ENCODE measurements at places on chromosomes 16 and 17. TPM values are rescaled to one million over a fixed set of nuclear protein-coding genes. Genes with fewer than 3 reads are reported as not detected.

DNA sequence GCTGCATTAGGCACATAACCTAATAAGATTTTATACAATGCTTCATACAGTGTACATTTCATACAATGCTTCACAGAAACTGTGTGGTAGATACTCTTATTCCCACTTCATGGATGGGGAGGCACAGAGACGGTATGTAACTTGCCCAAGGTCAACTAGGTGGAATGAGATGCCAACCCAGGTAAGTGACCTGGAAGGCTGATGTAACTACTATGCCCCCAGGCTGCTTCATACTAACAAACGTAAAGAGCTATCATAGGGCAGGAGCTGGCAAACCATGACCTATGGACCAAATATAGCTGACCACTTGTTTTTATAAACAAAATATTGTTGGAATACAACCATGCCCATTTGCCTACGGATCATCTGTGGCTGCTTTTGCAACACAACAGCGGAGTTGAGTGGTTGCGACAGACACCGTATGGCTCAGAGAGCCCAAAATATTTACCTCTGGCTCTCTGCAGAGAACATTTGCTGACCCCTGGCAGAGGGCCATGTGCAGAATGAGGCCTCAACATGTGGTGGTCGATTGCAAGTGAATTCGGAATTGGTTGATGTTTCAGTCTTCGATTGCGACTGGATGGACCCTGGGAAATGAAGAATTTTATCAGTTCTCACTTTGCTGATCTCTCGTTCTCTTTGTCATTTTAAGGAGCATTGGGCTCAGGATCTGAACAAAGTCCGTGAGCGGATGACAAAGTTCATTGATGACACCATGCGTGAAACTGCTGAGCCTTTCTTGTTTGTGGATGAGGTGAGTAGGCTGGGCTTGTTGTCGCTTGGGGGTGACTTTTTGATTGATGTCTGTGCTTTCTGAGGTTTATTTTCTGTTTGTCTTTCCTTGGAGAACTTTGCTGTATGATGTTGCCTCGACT is 109.7 kb downstream of the PLCG2 start:
- no peak for DNase-seq
- no peak overlapping the region for H3K4me3 ChIP-seq
- no peaks in the 10 kb centered on the region for H3K4me1 ChIP-seq
- H3K27me3 ChIP-seq: no peaks in the 10 kb centered on the region

DNA sequence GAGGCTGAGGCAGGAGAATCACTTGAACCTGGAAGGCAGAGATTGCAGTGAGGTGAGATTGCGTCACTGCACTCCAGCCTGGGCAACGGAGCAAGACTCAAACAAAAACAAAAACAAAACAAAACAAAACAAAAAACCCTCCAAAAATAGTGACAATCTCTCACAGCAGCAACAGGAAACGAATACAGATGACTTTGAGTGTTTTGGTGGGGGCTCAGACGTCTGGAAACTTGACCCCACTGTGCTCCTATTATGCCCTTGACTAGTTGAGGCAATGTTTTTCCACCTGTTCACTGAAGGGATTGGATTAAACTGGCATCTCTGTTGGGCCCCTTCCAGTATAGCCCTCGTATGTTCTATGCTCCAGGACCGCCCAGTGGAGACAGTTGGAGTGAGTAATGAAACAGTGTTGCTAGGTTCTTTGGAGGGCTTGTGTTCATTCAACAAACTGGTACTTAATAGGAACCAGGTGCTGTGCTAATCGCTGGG is 167.0 kb downstream of the UTP18 start:
- peak; percentile 39 for DNase-seq
- H3K27me3 ChIP-seq: no peaks in the 10 kb centered on the region
- H3K27ac ChIP-seq: peak overlapping the region; percentile 88
- peaks cover 48% of the 10 kb centered on the region for H3K4me1 ChIP-seq
- H3K4me3 ChIP-seq: peak overlapping the region; percentile 13
- H3K36me3 ChIP-seq: peaks cover 9% of the 10 kb centered on the region

DNA sequence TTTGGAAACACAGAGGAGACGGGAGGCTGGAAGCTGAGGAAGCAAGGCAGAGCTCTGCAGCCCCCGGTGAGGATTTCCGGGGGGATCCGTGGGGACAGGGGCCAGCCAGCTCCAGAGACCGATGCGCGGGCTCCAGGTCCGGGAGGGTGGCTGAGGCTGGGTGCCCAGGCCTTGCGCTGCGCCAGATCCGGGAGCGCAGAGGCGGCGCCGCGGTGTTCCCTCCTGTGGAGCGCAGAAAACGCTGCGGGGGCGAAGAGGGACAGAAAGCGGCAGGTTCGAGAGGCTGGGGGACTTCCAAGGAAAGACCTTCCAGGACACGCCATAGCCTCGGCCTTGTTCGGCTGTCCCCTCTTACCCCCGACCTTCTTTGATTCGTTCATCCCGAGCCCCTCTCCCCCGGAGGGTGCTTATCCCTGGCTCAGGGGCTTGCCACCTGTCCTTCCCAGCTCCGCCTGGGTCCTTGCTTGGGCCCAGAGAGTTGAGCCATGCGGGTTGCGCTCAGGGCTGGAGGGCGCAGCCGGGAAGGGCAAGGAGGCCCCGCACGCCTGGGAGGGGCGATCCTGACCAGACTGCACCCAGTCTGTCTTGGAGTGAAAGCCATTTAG is 697 bp upstream of the SHISA9 start:
- H3K27ac ChIP-seq: no peak overlapping the region
- H3K27me3 ChIP-seq: peaks cover 72% of the 10 kb centered on the region
- peaks cover 9% of the 10 kb centered on the region for H3K4me1 ChIP-seq
- H3K4me3 ChIP-seq: no peak overlapping the region

DNA sequence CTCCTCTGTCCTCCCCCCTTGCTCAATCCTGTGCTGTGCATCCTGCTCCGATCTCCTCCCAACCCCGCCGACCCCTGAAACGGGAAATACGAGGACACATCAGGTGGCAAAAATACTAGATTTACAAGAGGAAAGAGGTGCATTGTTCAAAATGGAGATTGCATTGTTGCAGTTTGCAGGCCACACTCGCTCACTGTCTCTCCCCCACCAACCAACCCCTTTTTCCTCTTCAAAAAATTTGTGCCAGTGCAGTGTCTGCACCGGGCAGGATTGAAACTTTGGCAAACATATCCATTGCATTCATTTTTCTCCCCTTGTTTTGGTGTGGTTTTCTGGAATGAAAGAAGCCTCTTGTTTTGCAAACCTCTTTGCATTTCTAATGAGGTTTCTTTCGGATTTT is 61.0 kb downstream of the RNF135 start:
- H3K27me3 ChIP-seq: no peaks in the 10 kb centered on the region
- H3K36me3 ChIP-seq: no peaks in the 10 kb centered on the region

DNA sequence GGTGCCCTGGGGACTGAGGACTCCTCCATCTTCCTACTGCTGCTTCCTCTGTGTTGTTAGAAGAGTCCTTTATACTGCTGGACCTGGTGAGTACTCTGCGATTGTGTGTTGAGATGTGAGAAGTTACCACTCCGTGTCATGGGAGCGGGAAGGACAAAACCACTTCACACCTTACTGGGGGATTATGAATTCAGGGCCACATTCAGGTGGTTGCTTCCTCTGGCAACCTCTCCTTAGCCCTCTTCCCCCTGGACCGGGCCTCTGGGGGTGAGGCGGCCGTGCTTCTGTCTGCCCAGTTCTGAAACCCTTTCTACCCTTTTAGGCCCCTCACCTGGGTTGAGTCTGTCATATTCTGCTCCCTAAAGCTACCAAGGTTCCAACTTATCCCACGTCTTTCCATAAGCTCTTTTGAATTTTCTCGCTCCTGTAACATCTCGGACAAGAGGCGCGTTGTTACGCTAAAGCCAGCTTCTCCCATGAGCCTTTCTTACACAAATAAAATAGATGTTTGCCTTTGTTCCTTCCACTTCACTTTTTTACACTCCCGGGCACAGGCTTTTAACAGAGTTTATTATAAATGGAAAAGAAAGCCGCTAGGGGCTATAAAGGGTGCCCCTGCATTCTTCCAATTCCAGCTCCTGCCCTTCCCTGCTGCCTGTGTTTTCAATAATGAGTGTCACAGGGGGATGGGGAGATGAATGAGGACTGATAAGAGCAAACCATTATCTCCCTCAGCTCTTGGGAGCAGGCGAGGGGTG is 20.7 kb upstream of the CDH13 start:
- H3K36me3 ChIP-seq: no peaks in the 10 kb centered on the region
- no peak for DNase-seq
- no peak overlapping the region for H3K4me3 ChIP-seq
- H3K27me3 ChIP-seq: peaks cover 4% of the 10 kb centered on the region

Gene GGT6
- total RNA-seq: not detected

DNA sequence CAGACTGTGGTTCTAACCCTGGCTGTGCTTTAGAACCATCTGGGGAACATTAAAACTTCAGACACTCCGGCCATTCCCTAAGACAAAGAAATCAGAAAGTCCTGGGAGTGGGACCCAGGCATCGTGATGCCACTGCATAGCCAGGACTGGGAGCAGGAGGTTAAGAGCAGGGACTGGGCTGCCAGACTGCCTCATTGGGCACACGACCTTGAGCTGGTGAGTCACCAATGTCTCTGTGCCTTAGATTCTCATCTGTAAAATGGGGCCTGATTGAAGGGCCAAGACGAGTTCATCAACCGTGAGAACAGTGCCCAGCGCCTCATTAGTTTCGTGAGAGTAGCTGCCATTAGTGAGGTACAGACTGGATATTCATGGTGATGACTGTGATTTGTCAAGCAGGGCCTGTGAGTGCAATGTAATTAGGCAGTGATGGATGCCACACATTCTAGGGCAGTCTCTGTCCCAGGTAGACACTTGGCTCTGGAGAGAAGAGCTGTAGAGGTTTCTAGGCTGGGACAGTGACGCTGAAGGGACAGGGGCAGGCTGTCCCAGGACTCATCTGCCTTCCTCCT is 196.8 kb downstream of the NTN1 start:
- no peak for DNase-seq
- no peaks in the 10 kb centered on the region for H3K27me3 ChIP-seq
- peak overlapping the region; percentile 25 for H3K27ac ChIP-seq
- H3K4me3 ChIP-seq: no peak overlapping the region

- H3K4me3 ChIP-seq: no peak overlapping the region
- H3K27ac ChIP-seq: no peak overlapping the region
- H3K27me3 ChIP-seq: no peaks in the 10 kb centered on the region
- DNase-seq: no peak
- H3K4me1 ChIP-seq: no peaks in the 10 kb centered on the region
Observed at GRCh38 chr17:45979137-45979536, 19.9 kb upstream of the STH start.

- H3K4me1 ChIP-seq: peaks cover 63% of the 10 kb centered on the region
- peaks cover 24% of the 10 kb centered on the region for H3K36me3 ChIP-seq
- peak overlapping the region; percentile 78 for H3K27ac ChIP-seq
Observed at GRCh38 chr17:47945529-47946508, 4.4 kb downstream of the PNPO start.

Gene SERPINF2
- 1.3 TPM for total RNA-seq

DNA sequence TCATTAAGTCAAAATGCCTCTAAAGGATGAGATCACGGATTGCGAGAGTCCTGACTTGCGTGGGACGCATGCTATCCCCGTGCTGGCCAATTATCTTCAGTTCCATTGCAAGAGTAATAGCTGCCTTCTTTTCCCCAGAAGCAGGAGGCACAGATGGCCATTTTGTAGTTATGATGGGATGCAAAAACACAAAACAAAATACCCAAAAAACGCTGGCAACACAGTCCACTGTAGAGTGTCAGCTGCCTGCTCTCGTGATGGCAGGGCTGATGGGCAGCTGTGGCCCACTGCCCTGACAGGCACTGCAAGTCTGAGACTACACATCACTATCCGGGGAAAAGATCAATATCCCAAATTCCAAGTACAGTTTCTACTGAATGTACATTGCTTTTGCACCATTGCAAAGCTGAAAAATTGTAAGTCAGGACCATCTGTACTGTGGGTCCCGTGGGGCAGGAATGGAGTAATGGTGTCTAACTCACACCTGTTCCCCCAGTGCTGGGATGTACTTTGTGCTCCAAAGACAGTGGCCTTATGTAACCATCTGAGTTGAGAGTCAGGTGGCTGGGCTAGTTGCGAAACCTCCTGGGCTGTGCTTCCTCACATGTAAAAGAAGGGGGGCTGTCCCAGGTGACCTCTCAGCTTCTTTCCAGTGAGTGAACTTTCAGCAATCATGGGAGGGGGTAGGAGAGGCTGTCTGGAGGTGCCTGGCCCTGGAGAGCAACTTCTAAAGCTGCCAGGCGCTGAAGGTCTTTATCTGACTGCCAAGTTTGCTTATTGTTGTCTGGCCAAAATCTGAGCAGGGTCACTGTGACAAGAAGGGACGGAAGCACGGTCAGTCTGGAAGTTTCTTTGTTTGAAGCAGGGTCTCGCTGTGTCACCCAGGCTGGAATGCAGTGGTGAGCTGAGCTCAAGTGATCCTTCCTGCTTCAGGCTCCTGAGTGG is 4.7 kb downstream of the SLC47A1 start:
- H3K36me3 ChIP-seq: no peaks in the 10 kb centered on the region
- DNase-seq: no peak
- peaks cover 8% of the 10 kb centered on the region for H3K4me1 ChIP-seq
- H3K4me3 ChIP-seq: no peak overlapping the region
- H3K27ac ChIP-seq: no peak overlapping the region

Gene VAT1
- total RNA-seq: 12.8 TPM

GRCh38 chr17:73628642-73629552 is 15.3 kb downstream of the SDK2 start:
- H3K4me3 ChIP-seq: no peak overlapping the region
- no peaks in the 10 kb centered on the region for H3K27me3 ChIP-seq
- DNase-seq: no peak
- H3K36me3 ChIP-seq: no peaks in the 10 kb centered on the region

Gene GLIS2
- total RNA-seq: 0.12 TPM

- peaks cover 30% of the 10 kb centered on the region for H3K36me3 ChIP-seq
- H3K4me1 ChIP-seq: peaks cover 7% of the 10 kb centered on the region
- no peak overlapping the region for H3K4me3 ChIP-seq
- no peak for DNase-seq
- H3K27ac ChIP-seq: no peak overlapping the region
Observed at GRCh38 chr17:81607431-81607830, 29.5 kb downstream of the NPLOC4 start.

DNA sequence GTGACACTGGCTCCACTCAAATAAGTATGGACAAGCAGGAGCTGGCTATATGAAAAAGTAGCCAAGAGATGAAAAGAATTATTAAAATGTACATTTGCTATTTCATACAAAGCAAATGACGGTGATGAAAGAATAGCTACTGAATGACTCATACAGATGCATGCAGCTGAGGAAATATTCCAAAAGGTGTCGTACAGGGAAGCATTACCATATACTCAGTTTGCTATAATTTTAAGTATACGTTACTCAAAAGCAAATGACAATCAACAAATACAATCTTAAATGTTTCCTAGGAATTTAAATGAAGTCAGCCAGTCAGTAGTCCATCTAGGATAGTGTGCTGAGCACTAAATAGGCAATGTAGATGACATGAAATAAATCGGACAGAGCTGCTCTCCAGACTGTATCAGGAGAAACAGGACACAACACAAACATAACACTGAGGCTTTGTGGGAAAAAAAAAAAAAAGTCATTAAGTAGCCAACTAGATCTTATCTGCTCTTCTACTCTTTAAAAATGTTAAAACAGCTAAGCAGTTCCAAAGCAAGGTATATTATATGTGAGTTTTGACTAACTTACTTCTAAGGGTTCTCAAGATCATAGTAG is 65.0 kb downstream of the NCOR1 start:
- no peak overlapping the region for H3K27ac ChIP-seq
- no peaks in the 10 kb centered on the region for H3K27me3 ChIP-seq
- DNase-seq: no peak
- H3K36me3 ChIP-seq: peaks cover 54% of the 10 kb centered on the region
- H3K4me1 ChIP-seq: no peaks in the 10 kb centered on the region

Gene HAGHL
- total RNA-seq: 5.0 TPM

Measured in activated CD4-positive, alpha-beta T cell treated with anti-CD3 and anti-CD28 coated beads, Interleukin-2, amount 10 ng/mL, durations not matched to agents 7 days and 5 days (primary cell).